ENCODE measurements at places on chromosomes 5 and 9.

DNA sequence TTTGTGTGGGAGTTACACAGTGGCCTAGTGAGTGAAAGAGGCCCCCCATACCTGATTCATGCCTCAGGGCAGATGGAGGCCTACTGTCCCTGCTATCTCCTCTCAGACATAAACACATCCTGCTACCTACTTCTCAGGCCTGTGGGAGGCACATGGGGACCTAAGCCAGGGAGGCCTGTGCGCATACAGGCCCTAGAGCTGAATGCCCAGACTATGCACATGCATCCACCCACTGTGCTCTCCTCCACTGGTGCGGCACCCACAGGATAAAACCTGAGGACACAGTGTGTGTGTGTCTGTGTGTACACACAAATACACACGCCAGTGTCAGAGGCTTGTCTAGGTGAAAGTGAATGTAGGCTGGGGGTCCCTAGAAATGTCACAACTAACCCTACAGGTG lies 1.4 kb downstream of the PAX5 start:
- no peak for DNase-seq

DNA sequence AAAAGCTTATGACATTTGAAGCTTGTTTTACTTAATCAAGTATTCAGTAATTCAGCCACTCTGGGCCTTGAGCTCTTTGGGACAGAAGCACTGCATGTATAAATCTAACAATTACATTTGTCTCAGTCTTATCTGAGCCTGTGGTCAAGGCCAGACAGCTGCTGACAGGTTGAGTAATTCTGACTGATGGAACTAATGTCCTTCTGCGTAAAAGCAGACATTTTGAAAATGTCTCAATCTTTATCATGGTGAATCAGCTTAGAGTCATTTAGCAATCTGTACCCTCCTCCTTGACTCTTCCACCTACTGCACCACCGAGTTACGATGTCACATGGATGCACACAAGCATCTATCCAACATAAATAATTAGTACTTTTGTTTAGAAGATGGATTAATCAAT lies 400.0 kb downstream of the ARRDC3 start:
- no peak for DNase-seq

GRCh38 chr9:121453232-121453892 lies 46.3 kb downstream of the GGTA1 start:
- no peak for DNase-seq

- DNase-seq, result no peak
These were observed 83.8 kb downstream of the TLE4 start for GRCh38 chr9:79655551-79655950.

DNA sequence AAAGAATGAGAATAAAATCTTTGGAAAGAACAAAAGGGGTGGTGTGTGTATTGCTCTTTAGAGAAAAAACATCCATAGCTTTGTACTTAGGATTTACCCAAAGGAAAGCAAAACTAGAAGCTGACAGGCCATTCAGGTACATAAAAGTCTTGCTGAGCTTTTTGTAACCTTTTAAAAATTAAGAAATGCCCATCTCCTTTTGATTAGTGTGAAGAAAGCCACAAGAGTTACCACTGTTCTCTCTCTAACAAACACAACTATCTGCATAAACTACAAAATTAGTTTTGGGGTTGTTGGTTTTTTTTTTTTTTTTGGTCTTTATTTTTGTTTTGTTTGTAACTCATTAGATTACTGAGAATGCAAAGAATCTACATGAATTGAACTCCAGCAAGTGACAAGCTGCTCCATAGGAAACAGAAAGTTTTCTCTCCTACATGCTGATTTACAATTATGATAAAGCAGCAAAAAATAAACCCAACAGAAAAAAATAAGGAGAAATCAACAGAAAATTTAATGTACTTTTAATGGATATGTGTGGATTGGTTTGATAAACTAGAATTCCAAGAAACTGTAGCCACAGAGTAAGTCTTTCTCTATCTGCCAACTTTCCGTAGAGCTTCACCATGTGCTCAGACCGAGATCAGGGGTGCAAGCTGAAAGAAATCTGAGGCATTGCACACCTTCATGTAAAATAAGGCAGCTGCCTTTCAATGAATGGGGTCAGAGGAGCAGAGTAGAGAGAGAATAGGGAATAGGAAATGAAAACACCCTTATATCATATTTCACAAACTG lies 12.3 kb downstream of the BAAT start:
- DNase-seq, result no peak

DNA sequence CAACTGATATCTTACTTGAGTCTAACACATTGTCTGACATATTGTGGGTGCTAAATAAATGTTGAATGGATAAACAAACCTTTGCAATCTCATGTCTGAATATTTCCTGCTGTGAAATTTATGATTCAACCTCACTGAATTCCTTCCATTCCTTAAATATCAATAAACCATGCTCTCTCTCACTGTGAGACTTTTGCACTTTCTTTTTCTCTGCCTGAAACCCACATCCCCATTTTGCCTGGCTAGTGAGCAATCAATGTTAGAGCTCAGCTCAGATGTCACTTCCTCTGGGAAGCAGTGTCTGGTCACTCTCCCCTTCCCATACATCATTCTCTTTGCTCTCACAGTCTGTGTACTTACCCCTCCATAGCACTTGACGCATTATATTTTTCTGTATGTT lies 383.7 kb upstream of the TRPC7 start:
- no peak for DNase-seq

GRCh38 chr5:140113180-140113698 lies 670 bp upstream of the PURA start:
- no peak for DNase-seq

DNA sequence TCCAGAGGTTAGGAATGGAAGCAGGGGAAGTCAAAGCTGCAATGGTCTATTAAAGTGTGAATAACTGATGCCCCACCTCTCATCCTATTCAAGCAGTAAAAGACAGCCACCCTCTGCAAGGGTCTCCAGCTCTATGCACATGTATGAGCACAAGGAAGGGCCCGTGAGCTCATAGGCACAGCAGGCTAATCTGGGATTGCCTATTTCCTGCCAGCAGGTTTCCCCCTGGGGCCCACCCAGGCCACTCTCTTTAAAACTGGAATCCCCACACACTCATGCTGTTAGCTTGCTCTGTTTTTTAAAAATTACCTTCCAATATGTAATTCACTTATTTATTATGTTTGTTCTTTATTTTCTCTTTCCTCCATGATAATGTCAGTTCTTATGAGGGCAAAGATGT lies 48.7 kb upstream of the ZNF366 start:
- DNase-seq, result no peak

DNA sequence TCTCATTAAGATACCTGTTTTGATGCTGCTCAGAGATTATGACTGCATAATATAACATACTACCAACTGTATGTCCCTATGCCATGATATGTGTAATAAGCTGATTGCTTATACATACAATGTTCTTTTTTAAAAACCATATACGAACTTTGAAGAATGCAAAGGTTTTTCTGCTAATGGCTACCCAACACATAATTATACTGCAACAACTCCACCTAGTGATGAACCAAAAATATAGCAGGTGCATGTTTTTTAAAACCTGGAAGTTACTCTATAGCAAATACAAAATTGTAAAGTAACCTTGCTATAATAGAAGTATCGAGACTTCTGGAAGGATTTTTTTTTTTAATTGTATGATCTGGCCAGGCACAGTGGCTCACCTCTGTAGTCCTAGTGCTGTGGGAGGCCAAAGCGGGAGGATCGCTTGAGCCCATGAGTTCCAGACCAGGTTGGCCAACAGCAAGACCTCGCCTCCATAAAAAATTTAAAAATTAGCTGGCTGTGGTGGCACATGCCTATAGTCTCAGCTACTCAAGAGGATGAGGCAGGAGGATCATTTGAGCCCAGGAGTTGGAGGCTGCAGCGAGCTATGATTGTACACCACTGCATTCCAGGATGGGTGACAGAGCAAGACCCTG lies 49.1 kb downstream of the HOMER1 start:
- DNase-seq, result no peak

- DNase-seq, result no peak
These were observed 82.5 kb downstream of the SEMA6A start for GRCh38 chr5:116492016-116492623.

GRCh38 chr5:102888483-102888882 lies 133.4 kb downstream of the PAM start:
- no peak for DNase-seq

- no peak for DNase-seq
These were observed 259.5 kb downstream of the EBF1 start for GRCh38 chr5:158840193-158840592.

- DNase-seq, result no peak
These were observed 84.9 kb downstream of the KLHL3 start for GRCh38 chr5:137651022-137651421.

DNA sequence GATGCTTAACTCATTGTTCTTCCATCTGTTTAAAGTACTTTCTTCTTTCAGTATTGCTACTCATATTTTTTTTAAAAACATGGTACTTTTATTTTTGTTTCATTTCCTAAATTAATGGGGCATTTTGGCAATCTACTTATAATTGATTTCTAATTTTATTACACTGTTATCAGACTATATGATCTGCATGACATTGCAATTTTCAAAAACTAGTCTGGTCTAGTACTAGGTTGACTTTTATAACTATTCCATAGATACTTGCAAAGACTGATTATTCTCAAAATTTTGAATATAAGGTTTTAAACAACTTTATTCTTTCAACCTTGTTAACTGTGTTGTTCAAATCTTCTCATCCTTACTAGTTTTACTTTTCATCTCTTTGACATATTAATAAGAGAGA lies 63.9 kb upstream of the MVB12B start:
- DNase-seq, result no peak

All from stimulated activated CD4-positive, alpha-beta T cell treated with anti-CD3 and anti-CD28 coated beads, TNF-alpha, amount 100 ng/mL, for 1 hour (primary cell).